ENCODE measurements at places on chromosomes 1 and 21.

DNA sequence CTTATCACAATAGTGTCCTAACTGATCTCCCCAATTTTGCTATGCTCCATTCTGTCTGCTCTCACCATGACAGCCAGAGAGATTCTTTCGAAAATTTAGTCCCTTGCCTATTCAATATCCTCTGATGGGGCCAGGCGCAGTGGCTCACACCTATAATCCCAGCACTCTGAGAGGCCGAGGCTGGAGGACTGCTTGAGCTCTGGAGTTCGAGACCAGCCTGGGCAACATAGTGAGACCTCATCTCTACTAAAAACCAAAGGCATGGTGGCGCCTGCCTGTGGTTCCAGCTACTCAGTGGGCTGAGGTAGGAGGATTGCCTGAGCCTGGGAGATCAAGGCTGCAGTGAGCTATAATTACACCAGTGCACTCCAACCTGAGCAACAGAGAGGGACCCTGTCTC, 16.1 kb upstream of the PDZK1IP1 start:
- DNase-seq, result no peak

DNA sequence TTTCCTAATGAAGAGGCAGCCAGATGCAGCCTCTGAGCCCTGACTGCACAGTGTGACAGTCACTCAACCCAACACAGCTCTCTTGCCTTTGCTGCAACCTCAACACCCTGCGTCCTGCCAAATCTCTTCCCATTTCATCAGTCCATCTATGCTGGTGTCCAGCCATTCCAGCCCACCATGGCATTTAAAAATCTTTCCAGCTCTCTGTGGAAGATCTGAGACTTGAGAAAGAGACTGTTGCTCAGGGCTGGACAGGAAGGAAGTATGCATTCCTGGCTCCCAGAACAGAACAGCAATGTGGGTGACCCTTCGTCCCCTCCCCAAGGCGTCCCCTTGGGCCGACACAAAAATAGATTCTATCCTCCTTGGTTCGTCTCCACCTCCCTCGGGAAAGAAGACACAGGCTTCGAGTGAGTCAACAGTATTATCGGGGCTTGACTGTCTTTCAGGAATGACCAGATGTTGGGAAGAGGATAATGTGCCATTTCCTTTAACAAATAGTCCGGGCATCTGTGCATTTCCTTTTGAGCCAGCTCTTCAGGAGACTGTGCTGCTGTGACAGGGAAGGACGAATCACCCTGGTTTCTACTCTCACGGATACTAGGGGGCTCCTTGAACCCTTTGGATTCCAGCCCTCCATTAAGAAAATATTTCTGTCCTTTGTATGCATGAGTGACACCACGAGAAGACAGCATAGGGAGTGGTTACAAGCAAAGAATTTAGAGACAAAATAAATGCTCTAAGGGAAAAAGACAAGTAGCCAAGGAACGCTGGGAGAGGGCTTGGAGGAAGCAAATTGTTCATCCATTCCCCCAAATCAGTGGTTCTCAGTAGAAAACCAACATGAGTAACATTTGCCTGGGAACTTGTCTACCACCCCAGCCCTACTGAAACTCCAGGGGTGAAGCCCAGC, 111.4 kb upstream of the CDC42BPA start:
- DNase-seq, result peak; percentile 69

DNA sequence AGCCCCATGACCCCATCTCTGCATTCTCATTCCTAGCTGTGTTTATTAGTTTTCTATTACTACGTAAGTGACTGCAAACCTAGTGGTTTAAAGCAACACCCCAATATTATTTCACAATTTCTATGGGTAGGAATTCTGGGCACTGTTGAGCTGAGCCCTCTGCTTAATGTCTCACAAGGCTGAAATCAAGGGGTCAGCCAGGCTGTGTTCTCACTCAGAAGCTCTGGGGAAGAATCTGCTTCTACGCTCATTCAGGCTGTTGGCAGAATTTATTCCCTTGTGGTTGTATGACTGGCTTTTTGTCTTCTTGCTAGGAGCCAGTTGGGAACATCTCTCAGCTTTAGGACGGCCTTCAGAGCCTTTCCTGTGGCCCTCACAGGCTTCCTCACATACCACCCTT, 181.0 kb downstream of the GIPC2 start:
- no peak for DNase-seq

DNA sequence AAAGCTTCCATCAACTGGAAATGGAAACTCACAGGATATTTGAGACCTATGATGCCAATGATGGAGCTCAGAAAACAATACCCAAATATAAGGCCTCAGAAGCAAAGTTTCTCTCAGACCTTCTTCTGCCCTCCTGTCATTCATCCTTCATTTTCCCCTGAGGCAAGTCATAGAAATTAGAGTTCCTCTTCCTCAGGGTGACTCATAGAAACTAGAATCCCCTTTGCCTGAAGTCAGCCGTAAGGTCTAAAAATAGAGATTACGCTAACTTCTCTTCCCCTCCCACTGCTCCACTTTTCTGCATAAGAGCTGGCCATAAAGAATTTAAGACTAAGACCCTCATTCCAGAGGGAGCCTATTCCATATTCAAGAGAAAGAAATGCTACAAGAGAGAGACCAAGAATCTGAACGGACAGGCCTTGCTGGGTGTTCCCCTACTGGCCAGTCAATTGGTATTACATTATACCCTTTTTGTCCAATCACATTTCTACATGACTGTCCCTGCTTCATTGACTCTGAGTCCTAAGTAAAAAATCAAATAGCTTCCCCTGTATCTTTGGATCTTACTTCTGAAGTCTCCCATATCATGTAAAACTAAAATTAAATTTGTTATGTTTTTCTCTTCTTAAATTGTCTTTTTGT, 994.9 kb downstream of the ADGRL2 start:
- no peak for DNase-seq

GRCh38 chr1:56180520-56181190, 398.7 kb downstream of the PLPP3 start:
- no peak for DNase-seq

- peak; percentile 49 for DNase-seq
Measured at GRCh38 chr1:6127587-6128163, 52.4 kb downstream of the CHD5 start.

DNA sequence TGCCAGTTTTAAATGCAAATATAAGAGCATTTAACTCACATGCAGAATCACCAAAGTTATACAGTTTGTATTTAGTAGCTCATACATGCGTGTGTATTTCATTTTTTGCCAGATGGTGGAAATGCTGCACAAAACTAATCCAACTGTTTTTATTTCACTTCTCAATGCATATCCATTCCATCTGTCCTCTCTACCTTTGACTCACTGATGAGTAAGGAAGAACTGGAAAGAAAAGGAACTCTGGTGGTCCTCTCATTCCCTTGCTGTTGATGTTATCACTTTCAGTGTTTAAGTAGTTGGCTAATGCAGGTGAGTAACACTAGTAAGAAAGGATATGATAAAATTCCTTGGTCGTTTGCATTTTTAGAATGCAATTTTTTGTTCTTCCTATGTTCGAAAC, 5.7 kb upstream of the SLC1A7 start:
- peak; percentile 74 for DNase-seq

- no peak for DNase-seq
Measured at GRCh38 chr1:63743781-63744180, 30.0 kb upstream of the ROR1 start.

GRCh38 chr1:16019644-16020277, 1.9 kb upstream of the HSPB7 start:
- DNase-seq, result peak; percentile 33

DNA sequence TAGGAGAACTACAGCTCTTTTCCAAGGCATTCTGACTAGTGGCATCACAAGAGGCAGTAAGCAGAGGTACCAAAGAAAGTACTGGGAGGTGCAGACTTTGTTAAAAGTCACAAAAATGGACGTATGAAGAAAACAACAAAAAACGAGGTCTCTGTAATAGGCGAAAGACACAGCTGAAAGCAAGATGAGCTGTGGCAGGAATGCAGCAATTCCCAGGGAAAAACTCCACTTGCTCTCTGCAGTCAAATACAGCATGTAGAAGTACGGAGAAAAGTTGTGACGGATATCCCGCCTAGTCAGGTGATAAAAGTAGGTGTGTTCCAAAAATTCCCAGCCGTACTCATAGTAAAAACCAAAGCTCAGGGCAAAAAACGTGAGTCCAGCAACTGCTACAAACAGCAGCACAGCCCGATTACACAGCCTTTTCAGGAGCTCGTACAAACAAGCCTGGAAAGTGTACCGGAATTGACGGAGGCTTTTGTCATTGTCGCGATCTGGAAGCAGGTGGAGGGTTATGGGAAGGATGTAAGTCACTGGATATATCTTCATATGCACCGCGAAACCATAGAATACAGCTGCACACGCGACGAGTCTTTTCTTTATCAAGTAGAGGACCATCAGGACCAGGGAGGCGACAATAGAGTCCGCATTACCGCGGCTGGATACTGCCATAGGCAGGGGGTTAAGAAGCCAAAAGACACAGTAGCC, 979 bp downstream of the PIGM start:
- DNase-seq, result no peak

DNA sequence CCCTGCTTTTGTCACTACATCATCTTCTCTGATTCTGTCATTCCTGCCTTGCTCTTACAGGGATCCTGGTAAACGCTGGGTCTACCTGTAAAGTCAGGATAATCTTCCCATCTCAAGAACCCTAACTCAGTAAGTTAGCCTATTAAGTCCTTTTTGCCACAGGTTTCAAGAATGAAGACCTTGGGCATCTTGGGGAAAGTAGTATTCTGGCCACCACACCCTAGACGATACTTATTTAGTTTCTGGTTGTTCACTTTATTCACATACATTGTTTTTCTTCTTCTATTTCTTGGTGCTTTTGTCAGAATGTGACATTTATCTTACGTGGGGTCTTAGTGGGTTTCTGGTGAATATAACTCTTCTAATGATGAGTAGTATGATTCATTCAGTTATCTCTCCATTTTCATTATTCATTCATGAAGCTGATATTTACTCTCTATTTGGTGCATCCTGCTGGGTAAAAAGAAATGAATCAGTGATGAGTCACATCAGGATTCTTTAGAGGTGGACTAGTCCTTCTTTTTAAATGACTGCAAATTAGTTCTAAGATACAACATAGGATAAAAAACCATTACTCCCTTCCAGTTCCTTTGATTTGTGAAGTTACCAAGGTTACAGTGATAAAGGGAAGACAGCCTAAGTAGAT, 514.4 kb upstream of the B3GALT2 start:
- peak; percentile 80 for DNase-seq

GRCh38 chr1:15687446-15687845, 3.3 kb downstream of the PLEKHM2 start:
- no peak for DNase-seq
